Left lung (tissue), 14 donors: ENCODE measurements at places on chromosomes 5 and 9.
A peak's percentile ranks its signal among the peaks of the same experiment; 100 is the strongest.

GRCh38 chr5:43140286-43140685 is 19.6 kb downstream of the ZNF131 start:
- no peak for DNase-seq

GRCh38 chr9:37295178-37295577 is 127.3 kb upstream of the GRHPR start:
- no peak for DNase-seq

DNA sequence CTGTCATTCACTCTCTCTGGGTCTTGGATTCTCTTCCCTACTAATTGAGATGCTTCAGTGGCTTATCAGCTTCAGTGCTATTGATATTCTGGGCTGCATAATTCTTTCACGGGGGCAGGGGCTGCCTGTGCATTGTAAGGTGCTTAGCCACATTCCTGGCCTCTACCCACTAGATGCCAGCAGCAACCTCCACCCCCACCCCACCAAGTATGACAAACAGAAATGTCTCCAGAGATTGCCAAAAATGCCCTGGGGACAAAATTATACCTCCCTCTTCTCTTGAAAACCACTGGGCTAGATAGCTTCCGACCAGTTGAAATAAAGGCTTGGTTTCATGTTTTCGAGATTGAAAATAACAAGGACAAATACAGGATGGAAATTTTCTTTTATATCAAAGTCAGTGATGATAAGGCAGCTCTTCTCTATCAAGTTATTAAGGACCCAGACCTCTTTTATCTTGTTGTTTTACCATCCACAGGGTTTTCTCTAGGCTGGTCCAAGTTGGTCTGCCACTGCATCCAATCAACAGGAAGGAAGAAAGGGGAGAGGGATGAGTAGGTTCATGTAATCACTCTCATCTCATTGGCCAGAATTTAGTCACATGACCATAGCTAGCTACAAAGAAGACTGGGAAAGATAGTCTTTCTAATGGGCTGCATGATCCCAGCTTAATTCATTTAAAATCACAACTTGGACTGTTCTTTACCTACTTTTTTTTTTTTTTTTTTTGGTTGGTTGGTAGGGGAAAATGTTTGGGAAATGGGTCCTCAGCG is 92.1 kb upstream of the RANBP3L start:
- DNase-seq, result no peak

GRCh38 chr9:98010445-98010844 is 27.3 kb downstream of the ANP32B start:
- DNase-seq, result no peak

DNA sequence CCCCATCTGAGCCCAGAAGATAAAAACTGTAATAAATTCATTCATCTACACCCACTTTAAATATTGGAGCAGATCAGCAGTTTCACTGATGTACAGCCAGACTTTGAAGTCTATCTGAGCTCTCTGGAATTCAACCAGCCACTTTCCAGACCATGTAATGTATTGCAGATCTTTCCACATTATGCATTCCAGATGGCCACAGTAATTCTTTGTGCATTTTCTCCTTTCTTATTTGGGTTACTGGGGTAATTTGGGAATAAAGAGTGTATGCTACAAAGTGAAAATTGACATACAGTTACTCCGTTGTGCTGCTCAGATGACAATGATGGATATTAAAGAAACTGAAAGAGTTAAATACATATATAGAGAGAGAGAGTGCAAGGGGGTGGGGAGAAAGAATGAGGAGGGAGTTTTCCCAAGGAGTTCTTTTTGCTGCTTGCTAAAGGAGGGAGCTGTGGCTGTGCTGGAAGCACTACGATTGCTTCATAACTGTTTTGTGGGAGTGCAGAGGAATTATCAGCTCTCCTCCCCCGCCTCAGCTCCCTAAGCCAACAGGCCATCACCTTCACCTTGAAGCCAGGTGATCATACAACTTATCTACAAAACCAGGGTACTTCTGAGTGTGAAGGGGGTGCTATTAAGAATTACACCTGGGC is 152.8 kb downstream of the GAS1 start:
- DNase-seq, result peak; percentile 86

- no peak for DNase-seq
Observed at GRCh38 chr9:128637656-128638055, 19.0 kb downstream of the DYNC2I2 start.

DNA sequence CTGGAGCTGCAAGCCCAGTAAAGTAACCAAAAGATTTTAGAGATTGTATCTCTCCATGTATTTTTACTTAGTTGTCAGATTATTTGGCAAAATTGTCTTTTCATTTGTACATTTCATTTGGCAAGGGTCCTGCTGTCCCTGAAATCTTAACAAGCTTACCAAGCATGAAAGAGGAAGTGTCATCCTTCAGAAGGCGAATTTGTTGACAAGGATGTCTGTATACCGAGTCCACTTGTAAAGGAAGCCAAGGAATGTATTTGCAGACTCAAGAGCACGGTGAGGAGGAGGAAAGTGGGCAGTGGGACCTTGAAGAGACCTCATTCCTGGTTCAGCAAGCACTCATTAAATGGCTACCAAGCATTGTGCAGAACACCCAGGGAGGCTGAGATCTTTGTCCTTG is 7.5 kb upstream of the OTULINL start:
- no peak for DNase-seq
